ENCODE measurements at places on chromosomes 5 and 9.

DNA sequence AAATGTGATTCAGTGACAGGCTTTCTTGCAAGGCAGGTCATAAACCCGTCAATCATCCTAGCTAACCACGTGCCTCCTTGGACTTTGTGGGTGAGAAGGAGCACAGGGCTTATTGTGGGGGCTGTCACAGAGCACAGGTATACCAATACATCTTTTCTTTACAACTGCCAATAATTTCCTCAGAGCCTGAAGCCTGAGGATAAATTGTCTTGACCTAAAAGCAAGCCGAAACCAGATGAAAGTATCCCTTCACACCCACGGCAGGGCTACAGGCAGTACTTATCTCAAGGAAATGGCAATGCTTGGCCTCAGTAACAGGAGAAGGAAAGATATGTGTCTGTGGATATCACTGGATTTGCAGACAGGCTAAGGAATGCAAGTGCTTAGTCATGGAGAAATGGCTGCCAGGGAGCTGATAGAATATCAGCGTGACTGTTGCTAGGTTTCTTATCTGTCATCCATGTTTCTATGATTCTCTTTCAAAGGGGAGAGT lies 90.3 kb upstream of the ZNF366 start:
- no peak for DNase-seq

GRCh38 chr5:175383350-175383749 lies 60.6 kb downstream of the DRD1 start:
- peak; percentile 38 for DNase-seq

DNA sequence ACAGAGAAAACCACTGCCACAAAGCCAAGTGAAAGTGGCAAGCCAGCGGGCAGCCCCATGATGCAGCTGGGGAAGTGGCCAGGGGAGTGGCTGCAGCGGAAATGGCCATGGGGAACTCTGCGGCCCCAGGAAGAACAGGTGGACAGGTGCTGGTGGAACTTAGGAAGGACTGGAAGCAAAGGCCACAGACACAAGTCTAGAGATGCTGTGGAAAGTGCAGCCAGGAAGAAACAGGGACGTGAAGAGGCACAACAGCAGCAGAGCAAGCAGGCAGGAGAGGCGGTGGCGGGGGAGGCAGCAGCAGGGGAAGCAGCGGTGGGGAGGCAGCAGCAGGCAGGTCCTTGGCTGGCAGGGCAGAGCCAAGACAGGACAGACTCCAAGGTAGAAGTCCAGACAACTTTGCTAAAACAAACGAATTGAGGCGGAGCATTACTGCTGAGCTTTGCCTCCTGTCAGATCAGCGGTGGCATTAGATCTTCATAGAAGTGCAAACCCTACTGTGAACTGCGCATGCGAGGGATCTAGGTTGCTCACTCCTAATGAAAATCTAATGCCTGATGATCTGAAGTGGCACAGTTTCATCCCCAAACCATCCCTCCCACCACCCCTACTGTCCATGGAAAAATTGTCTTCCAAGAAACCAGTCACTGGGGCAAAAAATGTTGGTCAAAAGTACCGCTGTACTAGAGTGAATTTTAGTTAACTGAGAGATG lies 11.8 kb downstream of the SURF6 start:
- no peak for DNase-seq

DNA sequence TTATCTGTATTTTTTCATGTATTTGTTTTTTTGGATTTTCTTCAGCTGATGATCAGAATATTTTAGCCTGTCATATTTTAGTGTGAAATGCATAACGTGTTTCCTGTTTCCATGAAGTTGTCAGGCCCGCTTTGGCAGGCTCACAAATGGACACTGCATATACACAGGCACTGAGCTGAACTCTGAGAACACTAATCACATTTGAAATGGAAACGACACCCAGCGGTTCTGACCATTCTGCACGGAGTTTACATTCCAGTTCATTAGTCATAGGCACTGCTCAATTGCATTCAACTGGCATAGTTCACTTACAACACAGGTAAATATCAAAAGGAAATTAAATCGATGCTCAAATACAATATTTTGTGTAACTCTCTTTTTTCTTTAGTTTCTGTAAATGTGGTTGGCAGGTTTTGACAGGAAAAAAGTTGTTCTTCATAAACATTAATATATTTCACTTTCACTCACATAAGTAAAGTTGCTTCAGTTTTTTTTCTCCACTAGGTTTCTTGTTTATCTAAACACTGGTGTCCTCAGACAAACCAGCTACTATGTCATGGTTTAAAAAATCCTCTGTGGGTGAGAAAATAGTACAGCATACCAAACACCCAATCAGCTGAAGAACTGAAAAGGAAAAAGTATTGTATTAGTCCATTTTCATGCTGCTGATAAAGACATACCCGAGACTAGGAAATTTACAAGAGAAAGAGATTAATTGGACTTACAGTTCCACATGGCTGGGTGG lies 559.0 kb upstream of the DAP start:
- no peak for DNase-seq

DNA sequence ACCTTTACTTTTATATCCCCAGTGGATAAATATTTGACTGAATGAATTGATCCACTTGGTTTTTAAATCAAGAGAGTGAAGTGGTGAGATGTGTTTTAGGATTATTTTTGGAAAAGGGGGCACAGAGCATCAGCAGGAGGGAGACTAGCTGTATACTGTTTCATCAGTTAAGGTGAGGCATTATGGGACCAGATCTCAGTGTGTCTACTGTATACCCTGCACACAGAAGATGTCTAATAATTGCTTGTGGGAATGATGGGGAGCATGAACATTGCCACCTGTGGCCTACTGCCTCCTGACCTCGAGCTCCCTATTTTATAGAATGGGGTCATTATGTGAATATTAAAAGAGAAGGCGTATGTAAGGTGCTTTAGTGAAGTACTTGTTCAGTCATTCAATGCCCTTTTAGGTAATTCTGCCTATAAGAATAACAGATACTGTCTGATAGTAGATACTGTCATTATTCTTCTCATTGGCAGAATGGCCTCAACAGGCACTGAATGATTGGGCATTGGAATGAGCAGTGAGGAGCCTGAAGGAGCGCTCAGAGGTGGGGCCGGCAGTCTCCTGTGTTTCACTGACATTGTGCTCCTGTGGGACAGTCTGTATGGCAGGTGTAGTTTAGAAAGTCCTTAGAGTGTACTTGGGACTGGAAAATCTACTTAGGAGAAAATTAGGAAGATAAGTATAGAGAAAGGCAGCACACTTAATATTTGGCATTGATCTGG lies 47.4 kb upstream of the FAM120AOS start:
- DNase-seq = no peak

GRCh38 chr5:36054647-36055046 lies 12.0 kb downstream of the UGT3A2 start:
- no peak for DNase-seq

DNA sequence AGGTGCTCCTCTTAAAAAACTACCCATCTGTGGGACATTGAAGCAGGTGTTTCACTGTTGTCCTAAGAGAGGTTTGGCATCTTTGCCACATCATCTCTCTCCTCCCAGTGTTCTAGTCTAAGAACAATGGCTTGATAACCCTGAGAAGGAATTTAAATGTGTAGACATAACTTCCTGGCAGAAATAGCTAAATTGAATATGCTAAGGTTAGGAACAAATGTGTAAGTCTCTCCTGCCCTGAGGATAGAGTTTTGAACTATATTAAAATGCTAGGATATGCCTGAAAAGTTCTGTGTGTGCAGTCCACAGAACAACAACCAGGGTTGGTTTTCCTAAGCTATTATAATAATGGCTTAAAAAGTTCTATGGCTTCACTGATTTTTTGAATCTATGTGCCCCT lies 106.6 kb downstream of the LRRC70 start:
- DNase-seq = no peak

- DNase-seq = no peak
Measured at GRCh38 chr9:133169102-133169501, 5.4 kb upstream of the GBGT1 start.

DNA sequence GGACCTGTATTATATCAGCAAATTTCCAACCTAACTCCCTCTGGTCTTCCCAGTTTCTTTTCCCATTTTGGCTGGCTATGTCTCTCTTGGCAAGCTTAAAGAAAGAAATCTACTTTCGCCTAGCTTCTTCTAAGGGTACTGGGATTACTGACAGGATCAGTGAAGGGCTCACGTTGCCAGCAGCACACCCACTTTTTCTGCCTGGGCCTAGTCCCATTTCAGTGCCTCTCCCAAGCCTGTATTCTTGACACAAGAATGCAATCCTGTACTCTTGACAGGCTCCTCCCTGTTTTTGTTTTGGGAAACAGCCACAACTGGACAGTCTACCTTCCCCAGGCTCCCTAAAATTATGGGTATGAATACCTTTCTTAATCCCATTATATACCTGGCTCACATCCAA lies 170.5 kb downstream of the EPB41L4A start:
- DNase-seq = no peak

DNA sequence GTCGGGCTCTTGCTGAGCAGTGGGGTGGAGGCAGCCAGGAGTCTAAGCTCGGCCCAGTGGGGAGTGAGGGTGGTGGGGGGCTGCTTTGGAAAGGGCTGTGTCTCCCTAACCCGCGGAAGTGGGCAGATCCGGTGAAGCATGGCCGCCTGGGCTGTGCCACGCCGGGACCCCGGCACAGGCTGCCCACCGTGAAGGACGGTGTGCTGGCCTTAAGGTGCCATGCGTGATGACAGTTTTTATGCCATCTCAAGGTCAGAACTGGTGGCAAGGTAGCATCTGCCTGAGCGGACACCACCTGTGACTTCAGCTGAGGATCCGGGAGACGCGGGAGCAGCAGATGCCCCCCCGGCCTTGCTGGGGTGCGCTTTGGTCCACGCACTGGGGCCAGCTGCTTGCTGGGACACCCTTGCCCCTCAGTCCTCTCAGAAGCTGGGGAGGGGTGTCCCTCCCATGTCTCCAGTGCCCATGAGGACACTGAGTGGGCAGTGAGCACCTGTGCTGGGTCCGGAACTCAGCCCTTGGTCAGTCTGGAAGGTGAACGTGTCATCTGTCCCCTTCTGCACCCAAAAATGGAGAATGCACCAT lies 53.9 kb downstream of the AHRR start:
- no peak for DNase-seq

DNA sequence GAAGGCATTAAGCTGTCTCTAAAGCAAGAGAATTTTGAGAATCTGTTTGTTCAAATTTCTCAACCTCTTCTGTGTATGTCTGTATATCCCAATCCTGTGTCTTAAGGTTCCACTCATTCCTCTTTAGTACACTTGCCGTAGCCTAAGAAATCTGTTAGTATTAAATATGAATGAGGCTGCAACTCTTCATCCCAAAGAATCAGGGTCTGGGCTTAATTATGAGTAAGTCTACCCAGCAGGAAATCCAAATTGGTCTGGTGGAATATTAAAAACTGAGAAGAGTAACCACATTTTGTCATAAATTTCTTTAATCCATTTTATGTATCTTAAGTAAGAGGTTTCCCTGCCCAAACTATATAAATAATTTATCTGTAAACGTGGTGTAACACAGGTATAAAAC lies 1171.2 kb downstream of the CDH12 start:
- no peak for DNase-seq
